ENCODE measurements at places on chromosomes 6 and 20. TPM values are rescaled to one million over a fixed set of nuclear protein-coding genes. Genes with fewer than 3 reads are reported as not detected.
A peak's percentile ranks its signal among the peaks of the same experiment; 100 is the strongest.

- no peak for DNase-seq
Measured at GRCh38 chr6:25746968-25747367, 7.6 kb upstream of the SLC17A4 start.

- no peak for DNase-seq
Measured at GRCh38 chr6:25359891-25360290, 80.7 kb downstream of the CARMIL1 start.

DNA sequence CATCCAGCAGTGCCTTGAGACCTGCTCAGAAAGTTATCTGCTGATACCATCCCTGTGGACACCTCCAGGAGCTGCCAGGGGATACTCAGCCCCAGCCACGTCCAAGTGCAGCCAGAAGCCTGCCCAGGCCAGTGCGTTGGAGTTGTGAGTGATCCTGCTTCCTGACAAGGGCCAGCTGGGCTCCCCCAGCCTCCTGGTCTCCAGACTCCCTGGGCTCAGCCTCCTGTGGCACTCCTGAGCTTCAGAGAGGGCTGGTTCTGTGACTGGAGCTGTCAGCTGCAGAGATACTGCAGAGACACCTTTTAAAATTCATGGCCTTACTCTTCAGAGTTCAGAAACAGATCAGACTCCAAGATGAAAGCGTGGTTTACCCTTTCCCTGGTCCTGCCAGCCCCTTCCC, 515.9 kb downstream of the CD83 start:
- DNase-seq: no peak

DNA sequence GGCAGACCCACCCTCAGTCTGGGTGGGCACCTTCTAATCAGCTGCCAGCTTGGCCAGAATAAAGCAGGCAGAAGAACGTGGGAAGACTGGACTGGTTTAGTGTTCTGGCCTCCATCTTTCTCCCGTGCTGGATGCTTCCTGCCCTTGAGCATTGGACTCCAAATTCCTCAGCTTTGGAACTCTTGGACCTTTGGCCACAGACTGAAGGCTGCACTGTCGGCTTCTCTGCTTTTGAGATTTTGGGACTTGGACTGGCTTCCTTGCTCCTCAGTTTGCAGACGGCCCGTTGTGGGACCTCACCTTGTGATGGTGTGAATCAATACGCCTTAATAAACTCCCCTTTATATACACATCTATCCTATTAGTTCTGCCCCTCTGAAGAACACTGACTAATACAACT, 20.6 kb upstream of the FNDC1 start:
- no peak for DNase-seq

DNA sequence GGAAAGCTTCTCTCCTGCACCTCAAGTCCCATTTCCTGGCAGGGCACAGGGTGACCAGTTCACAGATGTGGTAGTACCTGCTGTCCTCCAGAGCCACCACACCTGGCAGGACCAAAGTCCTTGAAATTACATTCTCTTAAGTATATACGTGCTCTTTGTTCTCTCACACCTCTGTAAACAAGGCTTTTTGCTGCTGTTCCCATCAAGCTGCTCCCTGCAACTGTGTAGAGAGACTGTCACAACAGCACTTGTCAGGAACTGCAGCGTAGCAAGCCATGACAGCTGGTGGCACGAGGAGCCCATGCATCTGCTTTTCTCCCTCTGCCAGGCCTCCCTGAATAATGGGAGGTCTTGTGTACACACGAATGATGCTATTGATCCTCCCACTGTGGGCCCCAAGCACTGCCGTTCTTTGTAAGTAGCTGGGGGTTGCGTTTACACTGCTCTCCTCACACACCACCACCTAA, 431.8 kb downstream of the CD83 start:
- no peak for DNase-seq

- no peak for DNase-seq
Measured at GRCh38 chr6:27541212-27541932, 68.5 kb upstream of the ZNF184 start.

GRCh38 chr20:49276161-49276960, 1.5 kb downstream of the ZNFX1 start:
- DNase-seq: no peak

DNA sequence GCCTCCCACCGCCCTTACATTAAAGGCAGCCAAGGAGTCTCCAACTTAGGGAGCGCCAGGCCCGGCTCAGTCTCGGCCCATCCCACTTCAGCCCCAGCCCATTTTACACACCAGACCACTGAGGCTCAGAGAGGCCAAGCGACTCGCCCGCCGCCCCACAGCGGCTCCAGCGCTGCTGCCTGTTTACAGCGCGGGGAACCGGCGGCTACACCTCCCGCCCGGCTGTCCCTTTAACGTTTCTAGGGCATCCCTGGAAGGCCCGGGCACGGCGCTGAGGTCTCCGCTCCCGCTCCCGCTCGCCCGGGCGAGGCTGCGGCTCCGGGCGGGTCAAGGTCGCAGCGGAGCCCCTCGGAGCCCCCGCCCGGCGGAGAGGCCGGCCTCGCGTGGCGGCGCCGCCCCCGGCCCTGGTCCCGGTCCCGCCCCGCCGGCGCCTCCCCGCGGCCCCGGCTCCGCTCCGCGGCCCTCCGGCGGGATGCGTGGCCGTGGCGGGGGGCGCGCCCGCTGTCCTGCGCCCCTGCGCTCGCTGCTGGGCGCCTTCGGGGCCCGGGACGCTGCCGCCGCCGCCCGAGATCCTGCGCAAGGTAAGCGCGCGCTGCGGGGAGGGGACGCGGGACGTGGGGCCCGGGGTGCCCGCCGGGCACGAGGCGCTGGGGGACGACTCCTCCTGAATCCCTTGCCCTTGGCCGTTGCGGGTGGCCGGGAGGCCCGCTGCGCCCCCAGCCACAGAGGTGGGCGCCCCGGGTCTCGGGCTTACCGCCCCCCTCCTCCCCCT, 27.1 kb upstream of the PHACTR3 start:
- DNase-seq: no peak

- no peak for DNase-seq
Measured at GRCh38 chr6:28553986-28554881, 28.6 kb downstream of the GPX5 start.

- DNase-seq: no peak
Measured at GRCh38 chr6:25889877-25890853, 16.1 kb upstream of the SLC17A3 start.

- no peak for DNase-seq
Measured at GRCh38 chr20:47765691-47766594, 19.3 kb downstream of the SULF2 start.

GRCh38 chr20:57702091-57702490, 7.7 kb downstream of the PMEPA1 start:
- no peak for DNase-seq

DNA sequence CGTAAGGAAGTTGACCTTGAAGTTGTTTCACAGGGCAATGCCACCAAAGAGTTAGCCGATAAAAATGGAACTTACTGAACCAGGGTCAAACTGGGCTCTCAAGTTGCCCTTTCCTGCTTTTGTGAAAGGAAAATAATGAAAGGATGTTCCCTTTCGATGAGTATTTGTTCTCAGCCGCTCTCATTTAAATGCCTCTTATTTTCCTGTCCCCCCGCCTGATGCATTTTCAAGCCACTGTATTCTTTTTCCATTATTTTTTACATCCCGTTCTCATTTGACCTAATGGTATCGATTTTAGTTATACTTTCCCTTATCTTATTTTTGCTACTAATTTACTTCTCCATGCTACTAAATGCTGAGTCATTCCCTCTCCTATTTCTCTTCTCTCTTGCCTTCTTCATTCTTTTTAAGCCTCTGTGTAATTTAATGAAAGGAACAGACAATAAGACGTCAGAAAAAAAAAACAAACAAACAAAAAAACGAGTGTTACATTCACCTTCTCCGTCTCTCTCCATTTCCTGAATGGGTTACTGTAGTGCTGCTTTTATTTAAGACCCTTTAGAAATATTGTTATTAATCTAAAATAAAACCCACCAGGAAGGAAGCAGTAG, 655 bp upstream of the NDUFAF4 start:
- DNase-seq: no peak

DNA sequence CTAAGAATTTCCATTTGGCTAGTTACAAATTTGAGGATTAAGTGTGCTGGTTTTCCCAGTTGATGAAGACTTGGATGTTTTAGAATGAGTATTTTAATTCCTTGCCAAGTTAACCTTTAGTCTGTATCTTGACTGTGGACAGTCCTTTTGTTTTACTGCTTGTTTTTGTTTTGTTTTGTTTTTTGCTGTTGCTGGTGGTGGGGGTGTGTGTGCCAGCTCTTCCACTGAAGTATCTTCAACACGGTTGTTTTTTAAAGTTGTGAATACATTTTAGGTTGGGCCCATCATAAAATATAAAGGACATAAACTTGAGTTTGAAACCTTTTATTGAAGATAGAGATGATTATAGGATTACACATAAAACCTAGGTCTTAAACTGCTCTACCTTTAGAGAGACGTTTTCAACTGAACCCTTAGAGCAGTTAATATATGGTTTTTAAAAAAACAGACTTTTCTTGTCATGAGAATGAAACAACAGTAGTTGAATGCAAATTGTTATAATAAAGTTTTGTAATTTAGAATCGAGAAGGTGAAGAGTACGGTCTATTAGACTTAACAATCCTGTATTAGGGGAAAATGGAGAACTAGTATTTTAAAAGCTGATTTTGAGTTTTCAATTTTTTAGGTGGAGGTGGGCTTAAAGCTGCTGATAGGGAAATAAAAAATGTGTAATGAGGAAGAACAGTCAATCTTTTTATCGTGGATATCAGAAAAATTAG, 4.0 kb downstream of the QKI start:
- no peak for DNase-seq

DNA sequence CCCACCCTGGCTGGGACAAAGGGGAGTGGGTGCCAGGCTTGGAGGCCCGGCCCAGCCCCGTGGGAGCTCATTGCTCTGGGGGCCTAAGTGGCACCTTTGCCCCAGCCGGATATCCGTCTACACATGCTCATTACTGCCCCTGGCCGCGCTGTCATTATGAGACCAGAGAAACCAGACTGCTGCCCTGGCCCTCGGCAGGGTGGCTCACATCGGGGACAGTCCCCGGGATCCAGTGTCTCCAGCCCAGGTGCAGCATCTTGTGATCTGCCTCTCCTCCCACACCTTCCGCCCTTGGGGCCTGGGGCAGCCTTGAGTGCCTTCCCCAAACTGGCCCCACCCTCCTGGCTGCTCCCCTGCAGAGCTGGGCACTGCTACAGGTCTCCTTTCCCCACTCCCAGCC, 4.9 kb downstream of the SRMS start:
- no peak for DNase-seq

GRCh38 chr6:109076377-109076776, 18.3 kb downstream of the SESN1 start:
- no peak for DNase-seq

DNA sequence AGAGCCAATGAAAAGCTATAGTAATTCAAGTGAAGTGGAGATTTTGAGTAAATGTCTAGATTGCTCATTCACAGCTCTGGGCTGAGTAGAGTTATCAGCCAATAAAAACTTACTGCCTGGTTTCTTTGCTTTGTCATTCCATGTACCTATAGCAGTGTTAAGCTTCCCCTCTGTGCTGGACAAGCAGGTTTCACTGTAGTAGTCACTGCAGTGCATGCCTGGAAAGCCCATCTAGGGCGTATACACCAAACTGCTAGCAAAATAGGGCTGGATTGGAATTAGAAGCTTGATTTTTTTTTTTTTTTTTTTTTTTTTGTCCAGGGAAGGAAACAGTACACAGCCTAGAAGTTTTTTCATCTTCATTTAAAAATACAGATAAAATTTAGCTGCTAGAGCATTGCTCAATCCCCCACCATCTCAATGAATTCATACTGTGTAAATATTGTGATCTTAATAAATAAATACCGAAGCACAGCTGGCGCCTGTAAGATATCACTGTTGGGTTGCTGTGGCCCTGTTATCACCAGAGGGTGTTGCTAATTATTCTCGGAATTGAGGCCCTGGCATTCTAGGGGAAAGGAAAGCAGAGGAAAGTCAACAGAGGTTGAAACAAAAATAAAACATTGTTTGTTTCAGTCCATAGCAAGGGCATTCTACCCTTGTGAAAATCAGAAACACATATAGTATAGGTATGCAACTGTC, 968.5 kb upstream of the GJE1 start:
- DNase-seq: no peak

- no peak for DNase-seq
Measured at GRCh38 chr6:3128356-3129108, 10.0 kb downstream of the BPHL start.

DNA sequence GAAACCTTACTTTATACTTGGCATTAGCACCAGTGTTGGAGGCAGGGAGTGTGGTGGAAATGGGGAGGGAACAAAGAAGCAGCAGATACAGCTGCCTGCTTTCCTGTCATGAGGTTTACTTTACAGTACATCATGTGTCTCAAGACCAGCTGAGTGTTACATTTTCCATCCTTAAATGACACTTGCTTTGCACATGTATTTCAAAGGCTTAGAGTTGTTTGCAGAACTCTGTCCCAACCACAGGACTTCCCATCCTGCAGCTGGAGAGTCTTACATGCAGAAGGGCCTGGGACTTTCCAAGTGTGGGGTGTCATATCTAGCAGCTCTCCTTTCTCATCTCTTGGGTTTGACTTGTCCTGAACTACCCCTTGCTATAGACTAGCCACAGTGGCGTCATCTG, 395.9 kb downstream of the DHX35 start:
- no peak for DNase-seq

GRCh38 chr20:1267161-1267560, 1.1 kb downstream of the SNPH start:
- no peak for DNase-seq

DNA sequence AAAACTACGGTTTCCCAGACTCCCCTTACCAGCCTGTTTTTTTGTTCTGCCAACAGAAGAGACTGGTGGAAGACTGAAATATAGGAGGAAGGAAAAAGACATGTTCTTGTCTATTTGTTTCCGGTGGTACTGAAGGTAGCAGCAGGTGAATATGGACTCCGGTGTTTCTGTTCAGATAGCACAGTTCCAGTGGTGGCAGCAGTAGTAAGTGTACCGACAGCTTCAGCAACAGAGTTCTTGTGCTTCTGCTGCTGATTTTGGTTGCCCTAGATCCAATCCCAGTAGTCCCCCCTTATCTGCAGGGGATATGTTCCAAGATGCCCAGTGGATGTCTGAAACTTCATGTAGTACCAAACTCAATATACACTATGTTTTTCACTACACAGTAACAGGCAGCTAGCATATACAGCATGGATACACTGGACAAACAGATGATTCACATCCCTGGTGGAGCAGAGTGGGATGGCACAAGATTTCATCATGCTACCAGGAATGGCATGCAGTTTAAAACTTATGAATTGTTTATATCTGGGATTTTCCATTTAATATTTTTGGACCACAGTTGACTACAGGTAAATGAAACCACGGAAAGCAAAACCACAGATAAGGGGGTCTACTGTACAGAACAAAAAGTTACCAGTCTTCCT, 301.8 kb downstream of the BTBD9 start:
- DNase-seq: peak; percentile 42

The OR2H1 gene
- not detected for polyA plus RNA-seq

The DSP gene
- polyA plus RNA-seq: 3.6 TPM

The TRIM40 gene
- not detected for polyA plus RNA-seq

The PKIB gene
- 8.1 TPM for polyA plus RNA-seq

The IYD gene
- not detected for polyA plus RNA-seq

The SLC16A10 gene
- polyA plus RNA-seq: not detected

The XKR7 gene
- not detected for polyA plus RNA-seq

The ANKRD66 gene
- not detected for polyA plus RNA-seq

The STX11 gene
- polyA plus RNA-seq: 0.17 TPM

The RNF182 gene
- polyA plus RNA-seq: 11.9 TPM

The RSPH3 gene
- 2.0 TPM for polyA plus RNA-seq

Data from AG04450 (cell line).